ENCODE measurements at places on chromosomes 2 and 18. TPM values are rescaled to one million over a fixed set of nuclear protein-coding genes. Genes with fewer than 3 reads are reported as not detected.
A peak's percentile ranks its signal among the peaks of the same experiment; 100 is the strongest.

The IL1F10 gene
- not detected for total RNA-seq

DNA sequence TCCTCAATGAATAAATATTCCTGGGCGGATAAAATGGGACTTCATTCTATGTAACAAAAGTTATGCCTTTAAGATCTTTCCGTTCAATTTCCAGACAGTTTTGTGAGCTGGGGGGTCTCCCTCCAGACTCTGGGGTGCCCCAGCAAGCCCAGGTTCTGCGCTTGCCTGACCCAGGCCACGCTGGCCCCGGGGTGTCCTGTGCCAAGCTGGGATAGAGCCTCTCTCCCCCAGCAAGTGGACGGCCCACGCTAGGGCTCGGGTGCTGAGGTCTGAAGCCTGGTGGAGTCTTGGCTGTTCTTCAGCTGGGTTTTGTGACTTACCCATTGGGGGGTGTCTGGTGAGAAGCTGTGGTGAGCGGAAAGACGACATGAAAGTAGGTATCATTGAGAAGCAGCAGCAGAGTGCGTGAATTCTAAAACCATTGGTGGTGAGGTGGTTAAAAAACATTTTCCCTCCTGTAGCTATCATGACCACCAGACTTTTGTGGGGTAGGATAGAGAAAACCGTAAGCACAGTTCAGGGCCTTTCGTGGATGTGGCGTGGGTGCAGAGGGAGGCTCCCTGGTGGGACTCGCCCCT, 346.8 kb downstream of the ANAPC1 start:
- no peaks in the 10 kb centered on the region for H3K4me1 ChIP-seq
- no peaks in the 10 kb centered on the region for H3K27me3 ChIP-seq
- H3K4me3 ChIP-seq = no peak overlapping the region
- no peaks in the 10 kb centered on the region for H3K36me3 ChIP-seq
- DNase-seq = no peak
- no peak overlapping the region for H3K27ac ChIP-seq

DNA sequence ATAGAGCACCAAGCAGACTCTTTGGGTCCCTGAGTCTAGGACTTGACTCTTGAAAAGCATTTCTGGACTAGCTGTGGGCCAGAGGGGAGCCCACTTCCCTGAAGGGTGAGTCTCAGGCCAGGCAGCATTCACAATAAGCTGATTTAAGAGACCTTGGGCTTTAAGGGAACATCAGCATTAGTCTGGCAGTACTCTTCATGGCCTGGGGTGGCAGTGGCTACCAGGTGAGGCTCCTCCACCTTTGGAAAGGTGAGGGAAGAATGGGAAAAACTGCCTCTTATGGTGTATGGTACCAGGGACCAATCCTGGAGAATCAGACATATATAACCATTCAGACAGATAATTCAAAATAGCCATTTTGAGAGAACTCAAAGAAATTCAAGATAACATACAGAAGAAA, 599.9 kb upstream of the POU3F3 start:
- H3K27ac ChIP-seq = no peak overlapping the region
- no peak overlapping the region for H3K4me3 ChIP-seq

The NT5C1B gene
- total RNA-seq = not detected

DNA sequence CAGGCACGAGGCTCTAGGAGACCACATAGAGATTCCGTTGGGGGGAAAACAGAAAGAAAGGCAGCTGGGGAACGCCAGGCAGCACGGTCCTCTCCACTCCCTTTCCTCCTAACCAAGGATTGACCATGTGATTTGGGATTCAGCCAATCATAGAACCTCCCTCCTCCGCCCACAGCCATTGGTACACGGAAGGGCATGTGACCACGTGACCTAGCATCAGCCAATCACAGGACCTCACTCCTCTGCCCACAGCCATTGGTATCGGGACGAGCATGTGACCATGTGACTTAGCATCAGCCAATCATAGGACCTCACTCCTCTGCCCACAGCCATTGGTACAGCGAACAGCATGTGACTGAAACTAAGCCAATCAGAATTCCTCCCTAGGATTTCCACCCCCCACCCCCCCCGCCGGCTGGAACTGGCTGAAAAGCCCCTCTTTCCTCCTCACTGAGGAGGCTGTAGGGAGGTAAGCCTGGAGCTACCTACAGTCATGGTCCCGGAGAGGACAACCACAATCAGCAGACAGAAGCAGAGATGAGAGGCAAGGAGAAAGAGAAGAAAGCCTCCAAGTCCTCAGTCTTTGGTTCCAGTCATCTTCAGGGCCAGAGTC, 7.6 kb downstream of the SERPINE2 start:
- H3K4me1 ChIP-seq = no peaks in the 10 kb centered on the region
- H3K27me3 ChIP-seq = no peaks in the 10 kb centered on the region
- H3K27ac ChIP-seq = no peak overlapping the region
- no peak for DNase-seq

GRCh38 chr2:239561446-239562001, 160.7 kb upstream of the HDAC4 start:
- no peaks in the 10 kb centered on the region for H3K4me1 ChIP-seq
- no peak overlapping the region for H3K27ac ChIP-seq
- H3K4me3 ChIP-seq = no peak overlapping the region
- H3K36me3 ChIP-seq = no peaks in the 10 kb centered on the region

DNA sequence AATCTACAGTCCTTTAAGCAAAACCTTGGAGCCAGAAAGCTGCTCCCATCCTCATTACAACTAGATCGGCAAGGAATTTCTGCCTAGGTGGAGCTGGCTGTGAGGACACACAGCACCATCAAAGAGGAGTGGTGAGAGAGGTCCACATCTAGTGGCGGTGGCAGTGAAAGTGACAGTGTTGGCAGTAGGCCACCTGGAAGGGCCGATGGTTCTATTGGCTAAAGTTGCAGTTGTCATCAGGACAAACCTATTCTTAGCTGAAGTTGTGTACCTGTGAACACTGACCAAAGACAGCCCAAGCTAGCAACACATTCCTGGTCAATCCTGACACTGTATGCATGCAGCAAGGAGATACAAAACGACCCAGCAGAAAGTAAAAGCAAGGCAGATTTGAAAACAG, 218.1 kb upstream of the CHAC2 start:
- H3K4me1 ChIP-seq = no peaks in the 10 kb centered on the region
- H3K27ac ChIP-seq = no peak overlapping the region
- H3K36me3 ChIP-seq = no peaks in the 10 kb centered on the region

The ACYP2 gene
- 13.6 TPM for total RNA-seq

The CNOT11 gene
- total RNA-seq = 58.3 TPM

The PCARE gene
- not detected for total RNA-seq

The MYO1B gene
- total RNA-seq = 78.2 TPM

- H3K36me3 ChIP-seq = no peaks in the 10 kb centered on the region
- peak overlapping the region; percentile 77 for H3K4me3 ChIP-seq
- H3K27ac ChIP-seq = peak overlapping the region; percentile 80
- H3K27me3 ChIP-seq = no peaks in the 10 kb centered on the region
Measured at GRCh38 chr2:74835831-74836674, 2.1 kb downstream of the HK2 start.

GRCh38 chr2:237435844-237436587, 22.1 kb upstream of the COL6A3 start:
- peaks cover 9% of the 10 kb centered on the region for H3K4me1 ChIP-seq
- DNase-seq = no peak
- no peaks in the 10 kb centered on the region for H3K27me3 ChIP-seq

The RAB6C gene
- total RNA-seq = 0.08 TPM

The ICA1L gene
- 1.8 TPM for total RNA-seq

DNA sequence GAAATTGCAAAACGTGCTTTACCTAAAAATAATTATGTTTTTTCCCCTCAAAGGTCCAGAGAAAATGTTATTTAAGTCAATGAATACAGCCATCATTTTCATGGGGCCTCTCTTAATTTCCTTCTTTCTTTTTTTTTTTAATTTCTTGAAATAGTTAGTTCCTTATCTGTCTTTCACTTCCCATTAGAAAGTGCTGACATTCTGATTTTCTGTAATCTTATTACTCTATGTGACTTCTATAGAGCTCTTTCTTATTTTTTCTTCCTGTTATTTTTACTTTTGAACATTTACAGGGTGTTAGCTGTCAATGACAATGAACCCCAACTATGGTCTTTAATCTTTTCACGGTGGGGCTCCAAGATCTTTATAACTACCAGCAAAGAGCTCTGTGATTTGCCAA, 30.0 kb downstream of the CTLA4 start:
- H3K36me3 ChIP-seq = no peaks in the 10 kb centered on the region
- H3K27ac ChIP-seq = no peak overlapping the region
- no peaks in the 10 kb centered on the region for H3K27me3 ChIP-seq
- no peak for DNase-seq

DNA sequence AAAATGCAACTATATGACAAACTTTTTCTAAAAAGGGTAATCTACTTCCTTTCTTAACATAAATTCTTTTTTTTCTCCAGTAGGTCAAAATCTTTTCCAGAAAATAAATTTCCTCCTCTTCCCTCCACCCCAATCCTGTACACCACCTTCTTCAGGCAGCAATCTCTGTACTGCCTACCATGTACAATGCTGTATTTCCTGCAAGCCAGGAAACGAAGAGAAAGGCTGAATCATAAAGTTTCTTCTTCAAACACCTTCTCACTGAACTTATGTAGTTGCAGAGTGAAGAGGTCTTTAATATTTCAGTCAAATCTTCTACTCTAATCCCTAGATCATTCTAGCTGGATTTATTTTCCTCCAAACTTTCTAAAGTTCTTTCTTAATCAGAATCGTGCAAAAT, 18.2 kb upstream of the C2orf66 start:
- no peak overlapping the region for H3K27ac ChIP-seq
- no peaks in the 10 kb centered on the region for H3K27me3 ChIP-seq
- DNase-seq = no peak
- no peak overlapping the region for H3K4me3 ChIP-seq
- no peaks in the 10 kb centered on the region for H3K36me3 ChIP-seq

DNA sequence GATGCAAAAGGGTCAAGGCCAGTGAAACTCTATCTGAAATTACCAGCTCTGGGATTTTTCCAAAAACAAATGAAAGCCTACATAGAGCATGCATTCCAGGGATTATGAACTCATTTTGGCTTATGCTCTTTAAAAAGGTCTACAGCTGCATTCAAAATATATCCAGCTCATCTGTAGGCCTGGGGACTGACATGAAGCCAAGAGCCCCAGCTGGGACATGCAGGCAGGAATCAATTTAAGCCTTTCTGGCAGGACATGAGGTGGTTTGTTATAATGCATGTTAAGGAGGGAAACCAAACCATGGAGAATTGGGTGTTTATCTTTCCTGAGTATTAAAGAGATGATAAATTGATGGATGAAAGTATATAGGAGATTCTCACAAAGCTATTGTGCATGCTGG, 164.5 kb downstream of the RBM43 start:
- no peaks in the 10 kb centered on the region for H3K36me3 ChIP-seq
- no peak overlapping the region for H3K4me3 ChIP-seq
- H3K27ac ChIP-seq = no peak overlapping the region
- no peak for DNase-seq

The KCNJ13 gene
- total RNA-seq = not detected

DNA sequence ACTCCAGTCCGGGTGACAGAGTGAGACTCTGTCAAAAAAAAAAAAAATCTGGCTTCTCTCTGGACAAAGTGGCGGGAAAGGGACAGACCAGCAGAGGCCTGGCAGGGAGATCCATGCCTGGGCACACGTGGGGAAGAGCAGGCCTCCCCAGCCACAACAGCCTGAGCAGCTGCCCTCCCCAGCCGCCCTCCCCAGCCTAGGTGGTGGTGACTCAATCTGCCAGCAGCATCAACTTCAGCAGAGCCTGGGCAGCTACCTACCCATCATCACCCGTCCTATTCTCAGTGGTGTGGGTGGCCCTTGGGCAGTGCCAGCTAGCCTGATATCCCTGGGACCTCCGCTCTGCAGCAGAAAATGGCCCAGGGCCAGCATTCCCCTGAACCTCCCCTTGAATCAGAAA, 612.4 kb downstream of the FBXO15 start:
- H3K36me3 ChIP-seq = no peaks in the 10 kb centered on the region
- no peaks in the 10 kb centered on the region for H3K4me1 ChIP-seq
- H3K4me3 ChIP-seq = no peak overlapping the region

The KLHL14 gene
- 0.07 TPM for total RNA-seq
